ENCODE measurements at places on chromosomes 6 and 20. TPM values are rescaled to one million over a fixed set of nuclear protein-coding genes. Genes with fewer than 3 reads are reported as not detected.

GRCh38 chr6:169344750-169345065 is 91.1 kb upstream of the THBS2 start:
- H3K27me3 ChIP-seq = no peaks in the 10 kb centered on the region
- H3K36me3 ChIP-seq = no peaks in the 10 kb centered on the region
- no peak for DNase-seq
- no peak overlapping the region for H3K4me3 ChIP-seq

DNA sequence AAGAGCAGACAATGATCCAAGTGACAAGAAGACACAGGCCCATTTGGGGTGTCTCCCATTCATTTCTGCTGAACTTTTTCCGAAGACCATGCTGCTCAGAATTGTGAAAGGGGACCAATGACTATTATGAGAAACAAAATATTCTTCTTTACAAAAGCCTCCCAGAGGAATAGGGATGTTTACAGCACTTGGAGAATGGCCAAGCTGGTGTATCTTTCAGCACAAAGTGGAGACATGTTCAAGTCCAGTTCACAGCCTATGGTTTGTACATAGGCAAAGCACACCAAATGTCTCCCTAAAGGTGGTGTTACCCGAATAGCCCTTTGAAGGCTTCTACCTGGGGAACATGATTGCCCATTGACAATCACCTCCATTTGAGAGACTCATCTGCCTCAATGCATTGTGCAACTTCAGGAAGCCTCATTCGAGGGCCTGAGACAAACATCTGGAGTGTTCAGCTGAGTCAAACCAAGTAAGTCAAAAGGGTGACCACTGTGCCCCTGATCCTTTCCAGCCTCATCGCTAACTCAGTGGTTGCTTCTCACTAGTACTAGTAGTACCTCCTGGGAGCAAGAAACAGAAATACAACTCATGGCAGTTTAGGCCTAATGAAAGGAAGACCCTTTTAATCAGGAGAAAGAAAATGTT is 451.0 kb upstream of the MARCKS start:
- peaks cover 6% of the 10 kb centered on the region for H3K4me1 ChIP-seq
- no peak overlapping the region for H3K4me3 ChIP-seq
- H3K27me3 ChIP-seq = no peaks in the 10 kb centered on the region
- no peak for DNase-seq

DNA sequence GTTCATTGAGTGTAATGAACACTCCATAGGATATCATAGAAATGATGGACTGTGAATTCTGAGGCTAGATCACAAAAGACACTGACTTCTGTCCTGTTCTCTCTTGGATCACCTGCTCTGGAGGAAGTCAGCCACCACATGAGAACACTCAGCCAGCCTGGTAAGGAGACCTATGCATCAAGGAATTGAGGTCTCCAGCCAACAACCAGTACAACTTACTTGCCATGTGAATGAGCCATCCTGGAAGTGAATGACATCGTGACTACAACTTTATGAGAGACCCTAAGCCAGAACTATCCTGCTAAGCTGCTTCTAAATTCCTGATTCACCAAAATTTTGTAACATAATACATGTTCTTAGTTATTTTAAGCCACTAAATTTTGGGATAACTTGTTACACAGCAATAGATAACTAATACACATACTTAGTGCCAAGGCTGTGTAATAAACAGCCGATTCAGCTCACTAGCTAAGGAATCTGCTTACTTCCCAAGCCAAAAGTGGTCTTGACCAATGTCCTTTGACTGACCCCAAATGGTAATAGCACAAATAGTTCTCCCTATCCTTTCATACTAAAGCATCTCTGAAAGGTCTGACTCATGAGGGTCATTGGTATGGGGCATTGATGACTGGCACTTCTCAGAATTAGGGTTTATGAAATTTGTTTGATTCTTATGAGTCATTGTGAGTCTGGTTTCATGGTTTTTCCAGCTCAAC is 6.9 kb upstream of the CTNNBL1 start:
- no peaks in the 10 kb centered on the region for H3K4me1 ChIP-seq
- H3K27me3 ChIP-seq = no peaks in the 10 kb centered on the region
- no peak for DNase-seq
- H3K27ac ChIP-seq = no peak overlapping the region

DNA sequence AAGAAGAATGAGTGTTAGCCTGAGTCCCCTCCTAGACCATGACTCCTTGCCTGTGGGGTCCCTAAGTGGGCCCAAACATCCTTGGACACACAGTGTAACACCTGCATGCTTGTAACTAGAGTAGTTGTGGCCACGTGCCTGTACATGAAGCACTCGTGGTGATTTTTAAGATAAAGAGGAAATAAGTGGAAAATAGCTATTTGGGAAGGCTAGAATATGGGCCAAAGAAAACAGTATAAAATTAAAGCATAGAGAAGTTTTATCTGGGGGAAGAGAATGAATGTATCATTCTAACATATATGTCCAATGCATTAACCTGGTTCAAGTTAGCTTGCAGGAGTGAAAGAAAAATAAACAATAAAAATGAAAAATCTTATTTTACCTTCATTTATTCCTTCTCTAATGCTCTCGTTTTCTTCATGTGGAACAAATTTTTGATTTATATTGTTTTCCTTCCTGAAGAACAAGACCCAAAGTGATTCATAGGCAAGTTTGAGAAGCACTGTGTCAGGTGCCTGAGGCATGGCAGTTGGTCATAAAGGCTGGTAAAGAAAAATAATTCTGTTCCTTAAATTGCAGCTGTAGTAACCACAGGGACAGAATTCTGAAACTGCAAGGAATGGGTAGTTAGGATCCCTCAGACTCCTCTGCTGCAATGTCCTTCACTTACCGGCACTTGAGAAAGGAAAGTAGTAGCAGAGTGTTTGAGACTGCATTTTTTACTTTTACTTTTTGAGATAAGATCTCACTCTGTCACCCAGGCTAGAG is 8.5 kb upstream of the CST3 start:
- no peaks in the 10 kb centered on the region for H3K27me3 ChIP-seq
- H3K36me3 ChIP-seq = no peaks in the 10 kb centered on the region
- DNase-seq = no peak
- H3K4me3 ChIP-seq = no peak overlapping the region
- H3K27ac ChIP-seq = no peak overlapping the region

DNA sequence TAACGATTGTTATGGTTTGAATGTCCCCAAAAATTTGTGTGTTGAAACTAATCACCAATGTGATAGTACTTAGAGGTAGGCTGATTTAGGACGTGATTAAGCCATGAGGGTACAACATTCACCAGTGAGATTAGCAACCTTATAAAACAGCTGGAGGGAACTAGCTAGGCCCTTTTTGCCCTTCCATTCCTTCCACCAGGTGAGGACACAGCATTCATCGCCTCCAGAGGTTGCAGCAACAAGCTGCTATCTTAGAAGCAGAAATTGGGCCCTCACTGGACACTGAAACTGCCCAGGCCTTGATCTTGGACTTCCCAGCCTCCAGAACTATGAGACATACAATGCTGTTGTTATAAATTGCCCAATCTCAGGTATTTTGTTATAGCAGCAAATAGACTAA is 340.7 kb upstream of the JARID2 start:
- no peaks in the 10 kb centered on the region for H3K36me3 ChIP-seq
- no peak overlapping the region for H3K4me3 ChIP-seq
- no peaks in the 10 kb centered on the region for H3K4me1 ChIP-seq
- H3K27me3 ChIP-seq = no peaks in the 10 kb centered on the region

DNA sequence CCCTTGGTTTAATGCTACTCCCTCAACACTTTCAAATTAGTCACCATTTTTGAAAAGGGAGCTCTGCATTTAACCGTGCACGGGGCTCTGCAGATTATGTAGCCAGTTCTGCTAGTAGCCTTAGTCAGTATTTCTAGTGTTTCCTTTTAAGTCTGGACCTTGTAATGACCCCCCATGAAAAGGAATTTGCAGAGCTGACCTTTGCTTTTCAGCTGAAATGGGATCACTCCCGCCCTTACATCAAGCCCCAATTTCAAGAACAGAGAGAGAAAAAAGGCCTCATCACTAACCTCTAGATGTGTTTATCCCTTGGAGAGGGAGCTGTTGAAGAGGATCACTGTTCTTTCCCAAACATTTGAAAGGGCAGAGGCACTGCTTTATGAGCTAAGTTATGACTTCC is 490.7 kb upstream of the BTBD3 start:
- no peaks in the 10 kb centered on the region for H3K36me3 ChIP-seq
- no peaks in the 10 kb centered on the region for H3K27me3 ChIP-seq
- no peak for DNase-seq
- H3K4me3 ChIP-seq = no peak overlapping the region
- H3K4me1 ChIP-seq = no peaks in the 10 kb centered on the region

DNA sequence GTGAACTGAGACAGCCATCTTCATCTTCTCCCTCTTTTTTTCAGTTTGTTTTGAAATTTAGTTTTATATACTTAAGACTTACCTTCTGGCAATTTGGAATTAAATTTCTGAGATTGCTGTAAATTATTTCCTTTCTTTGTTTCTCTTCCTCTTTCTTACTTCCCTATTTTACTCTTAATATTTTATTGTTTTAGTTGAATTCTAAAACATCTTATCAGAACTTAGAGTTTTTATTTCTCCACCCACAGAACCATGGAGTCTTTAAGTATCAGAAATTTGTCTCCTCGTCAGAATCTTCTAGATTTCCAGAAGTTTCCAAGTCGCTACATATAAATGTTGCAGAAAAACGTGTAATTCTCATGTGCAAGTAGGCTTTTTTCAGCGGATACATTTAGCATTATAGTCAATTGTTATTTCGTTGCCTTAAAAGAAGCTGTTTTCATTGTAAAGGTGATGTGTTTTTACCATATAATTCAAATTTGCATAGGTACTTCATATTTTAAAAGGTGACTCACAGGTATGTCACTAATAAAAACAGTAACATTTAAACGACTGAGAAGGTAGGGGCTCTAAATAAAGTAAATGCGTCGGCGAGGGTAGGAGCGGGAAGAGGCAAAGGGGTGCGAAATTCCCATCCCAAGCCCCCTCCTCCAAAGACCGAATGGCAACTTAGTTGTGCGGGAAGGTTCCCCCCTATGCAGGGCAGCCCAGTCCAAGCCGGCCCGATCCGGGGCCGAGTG is 866 bp upstream of the MYO6 start:
- no peaks in the 10 kb centered on the region for H3K27me3 ChIP-seq
- H3K27ac ChIP-seq = peak overlapping the region; percentile 91
- no peaks in the 10 kb centered on the region for H3K36me3 ChIP-seq
- peak overlapping the region; percentile 93 for H3K4me3 ChIP-seq

GRCh38 chr6:14117158-14118090 is at the start of gene CD83:
Gene CD83, plus strand, starts transcription at chr6:14117772. Its CDS starts 40 bp downstream, at chr6:14117812.
- no peaks in the 10 kb centered on the region for H3K36me3 ChIP-seq
- peak; percentile 87 for DNase-seq
- H3K4me3 ChIP-seq = peak within 1 kb of the TSS; percentile 73
- no peaks in the 10 kb centered on the region for H3K27me3 ChIP-seq
- H3K27ac ChIP-seq = peak within 1 kb of the TSS; percentile 71

- no peak for DNase-seq
- peak overlapping the region; percentile 8 for H3K4me3 ChIP-seq
- H3K27ac ChIP-seq = no peak overlapping the region
- no peaks in the 10 kb centered on the region for H3K4me1 ChIP-seq
Measured at GRCh38 chr6:147559006-147559405, 50.5 kb downstream of the SAMD5 start.

DNA sequence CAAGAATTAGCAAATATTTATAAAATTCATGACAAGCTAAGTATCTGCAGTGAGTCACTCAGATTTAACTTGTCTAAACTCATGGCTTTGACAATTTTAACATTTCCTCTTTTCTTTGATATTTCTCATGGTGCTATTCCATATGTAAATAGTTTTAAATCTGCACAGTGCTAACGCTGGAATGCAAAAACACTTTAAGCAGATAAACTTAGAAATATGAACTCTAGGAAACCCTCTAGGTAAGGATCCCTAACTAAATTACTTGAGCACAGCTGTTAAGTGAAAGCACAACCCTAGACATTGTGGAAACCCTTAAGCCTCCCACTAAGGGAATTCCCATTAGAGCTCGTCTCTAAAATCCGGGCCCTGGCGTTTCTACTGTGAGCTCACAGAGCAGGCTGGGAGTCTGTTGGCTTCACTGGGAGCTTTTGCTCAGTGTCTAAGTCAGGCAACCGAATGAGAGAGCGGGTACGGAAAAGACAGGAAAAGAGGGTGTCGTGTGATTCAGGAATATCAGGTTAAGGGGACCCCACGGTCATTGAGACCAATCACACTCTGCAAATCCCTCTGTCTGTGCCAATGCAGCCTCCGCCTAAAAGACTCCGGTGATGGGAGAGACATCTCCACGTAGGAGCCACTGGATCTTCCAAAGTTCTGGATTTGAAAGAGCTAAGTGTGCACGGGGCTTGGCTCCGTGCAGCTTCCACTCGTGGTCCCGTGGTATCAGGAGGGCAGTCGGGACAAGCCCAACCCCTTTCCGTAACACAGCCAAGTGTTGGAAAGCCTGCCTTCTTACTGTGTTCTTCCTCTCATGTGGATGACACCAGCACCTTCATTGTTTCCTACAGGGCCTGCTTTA is 112.3 kb upstream of the RPS6KA2 start:
- no peaks in the 10 kb centered on the region for H3K27me3 ChIP-seq
- H3K4me1 ChIP-seq = no peaks in the 10 kb centered on the region
- H3K4me3 ChIP-seq = no peak overlapping the region
- DNase-seq = no peak

- H3K27me3 ChIP-seq = no peaks in the 10 kb centered on the region
- peak overlapping the region; percentile 15 for H3K27ac ChIP-seq
- H3K4me3 ChIP-seq = no peak overlapping the region
- no peaks in the 10 kb centered on the region for H3K36me3 ChIP-seq
- H3K4me1 ChIP-seq = peaks cover 16% of the 10 kb centered on the region
Measured at GRCh38 chr6:159056432-159056831, 11.6 kb upstream of the TAGAP start.

DNA sequence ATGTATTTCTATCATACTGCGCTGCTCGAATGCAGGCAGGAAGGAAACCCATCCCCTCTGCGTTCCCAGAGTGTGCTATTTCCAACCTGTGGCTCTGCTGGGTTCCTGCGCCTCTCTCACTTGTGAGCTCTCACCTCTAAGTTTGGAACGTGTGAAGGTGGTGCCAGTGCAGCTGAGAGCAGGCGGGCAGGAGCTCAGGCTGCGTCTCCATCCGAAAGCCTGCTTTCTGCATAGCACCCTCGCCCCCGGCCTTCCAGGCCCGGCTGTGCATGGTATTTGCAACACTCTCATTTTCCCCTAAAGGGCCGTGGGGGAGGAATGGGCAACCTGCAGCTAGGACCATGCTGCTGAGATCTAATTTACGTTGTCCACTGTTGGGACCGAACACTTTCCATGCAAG is 288.0 kb upstream of the TSHZ2 start:
- H3K36me3 ChIP-seq = no peaks in the 10 kb centered on the region
- no peaks in the 10 kb centered on the region for H3K27me3 ChIP-seq
- no peak overlapping the region for H3K27ac ChIP-seq
- H3K4me1 ChIP-seq = no peaks in the 10 kb centered on the region

DNA sequence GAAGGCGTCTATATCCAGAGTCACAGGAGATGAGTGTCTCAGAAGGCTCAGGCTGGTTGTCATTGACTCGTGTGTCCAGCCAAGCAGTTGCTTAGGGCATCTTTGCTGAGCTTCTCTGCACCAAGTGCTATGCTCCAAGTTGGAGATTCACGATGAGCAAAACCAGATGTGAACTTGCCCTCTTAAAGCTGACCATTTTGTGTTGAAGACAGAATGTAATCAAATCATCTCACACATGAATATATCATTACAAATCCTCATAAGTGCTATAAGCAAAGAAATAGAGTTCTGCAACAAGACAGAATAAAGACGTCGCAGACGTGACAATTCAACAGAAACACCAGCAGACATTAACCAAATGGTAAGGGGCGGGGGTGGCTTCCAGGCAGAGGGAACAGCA is 103.9 kb downstream of the ALDH8A1 start:
- no peaks in the 10 kb centered on the region for H3K4me1 ChIP-seq
- H3K4me3 ChIP-seq = no peak overlapping the region
- H3K36me3 ChIP-seq = no peaks in the 10 kb centered on the region
- DNase-seq = no peak

The TRIM15 gene
- not detected for total RNA-seq

The WFDC12 gene
- total RNA-seq = 3.4 TPM

The FAM162B gene
- total RNA-seq = 5.7 TPM

The SLC17A1 gene
- total RNA-seq = not detected

Measured in upper lobe of left lung (tissue), 6 donors.